ENCODE measurements at places on chromosomes 3 and 15.

DNA sequence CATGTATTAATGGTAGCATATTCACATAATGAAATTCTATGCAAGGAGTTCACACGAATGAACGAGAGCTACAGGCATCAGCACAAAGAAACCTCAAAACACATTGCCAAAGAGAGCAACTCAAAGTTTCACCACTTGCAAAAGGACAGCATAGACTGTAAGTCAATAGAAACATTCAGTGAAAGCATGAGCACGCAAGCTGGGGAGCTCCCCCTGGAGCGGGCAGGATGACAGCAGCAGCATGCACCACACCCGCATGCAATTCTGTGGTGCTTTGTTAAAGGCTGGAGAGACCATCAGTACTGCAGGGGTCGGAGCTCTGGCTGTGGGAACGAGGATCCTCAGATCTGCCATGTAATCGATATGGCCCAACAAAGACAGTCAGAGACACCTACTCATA, 18.7 kb downstream of the OCA2 start:
- DNase-seq, result no peak

GRCh38 chr15:39553947-39554693, 26.8 kb upstream of the THBS1 start:
- no peak for DNase-seq

GRCh38 chr3:193053046-193053435, 135.4 kb upstream of the MB21D2 start:
- DNase-seq, result no peak

DNA sequence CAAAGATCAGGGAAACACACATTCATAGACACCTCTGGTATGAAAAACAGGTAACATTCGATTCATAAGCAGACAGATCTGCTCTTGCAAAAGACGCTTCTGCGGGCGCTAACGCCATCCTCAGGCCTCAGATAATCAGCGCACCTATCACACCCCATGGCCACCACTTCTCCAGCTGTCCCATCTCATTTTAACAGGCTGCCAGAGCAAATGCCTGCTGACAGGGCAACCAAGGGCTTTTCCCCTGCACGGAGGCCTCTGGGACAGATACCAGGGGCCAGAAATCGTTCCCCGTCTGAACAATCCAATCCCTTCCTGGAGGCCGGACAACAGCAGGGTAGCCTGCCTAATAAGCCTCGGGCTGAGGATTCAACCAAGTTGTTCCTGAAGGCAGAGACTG, 15.2 kb downstream of the ABCC5 start:
- no peak for DNase-seq

DNA sequence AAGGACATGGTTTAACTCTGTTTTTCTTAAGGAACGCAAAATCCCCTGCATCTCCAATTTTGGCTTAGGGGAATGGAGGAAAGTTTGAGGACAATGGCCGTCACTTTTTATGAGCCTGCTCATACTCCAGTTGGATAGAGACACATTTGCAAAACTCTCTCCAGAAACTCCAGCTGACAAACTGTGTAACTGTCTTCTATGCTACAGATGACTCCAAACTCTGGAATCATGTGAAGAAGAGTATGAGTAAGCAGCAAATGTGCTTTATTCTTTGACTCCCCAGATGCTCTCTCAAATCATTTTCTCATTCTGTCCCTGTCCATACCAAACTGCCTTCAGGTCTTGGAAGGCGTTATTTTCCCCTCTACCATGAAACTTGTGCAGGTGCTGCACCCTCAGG, 226.5 kb upstream of the GPR149 start:
- DNase-seq, result no peak

DNA sequence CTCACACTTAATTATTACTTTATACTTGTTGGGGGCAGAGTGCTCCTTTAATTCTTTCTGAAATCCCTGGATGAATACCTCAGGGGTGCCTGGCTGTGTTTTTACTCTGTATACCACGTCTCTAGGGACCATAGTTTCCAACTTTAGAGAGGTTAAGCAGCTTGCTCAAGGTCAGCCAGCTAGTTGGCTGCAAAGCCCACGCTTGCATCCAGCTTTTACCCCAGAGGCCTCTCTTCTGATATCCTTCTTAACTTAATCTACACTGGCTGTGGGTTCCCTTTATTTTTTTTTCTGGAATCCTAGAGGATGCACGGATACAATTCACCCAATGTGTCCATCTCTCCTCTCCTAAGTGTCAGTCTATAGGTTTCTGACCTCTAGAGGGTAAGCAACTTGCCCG, 1.4 kb downstream of the PDZRN3 start:
- DNase-seq, result no peak

DNA sequence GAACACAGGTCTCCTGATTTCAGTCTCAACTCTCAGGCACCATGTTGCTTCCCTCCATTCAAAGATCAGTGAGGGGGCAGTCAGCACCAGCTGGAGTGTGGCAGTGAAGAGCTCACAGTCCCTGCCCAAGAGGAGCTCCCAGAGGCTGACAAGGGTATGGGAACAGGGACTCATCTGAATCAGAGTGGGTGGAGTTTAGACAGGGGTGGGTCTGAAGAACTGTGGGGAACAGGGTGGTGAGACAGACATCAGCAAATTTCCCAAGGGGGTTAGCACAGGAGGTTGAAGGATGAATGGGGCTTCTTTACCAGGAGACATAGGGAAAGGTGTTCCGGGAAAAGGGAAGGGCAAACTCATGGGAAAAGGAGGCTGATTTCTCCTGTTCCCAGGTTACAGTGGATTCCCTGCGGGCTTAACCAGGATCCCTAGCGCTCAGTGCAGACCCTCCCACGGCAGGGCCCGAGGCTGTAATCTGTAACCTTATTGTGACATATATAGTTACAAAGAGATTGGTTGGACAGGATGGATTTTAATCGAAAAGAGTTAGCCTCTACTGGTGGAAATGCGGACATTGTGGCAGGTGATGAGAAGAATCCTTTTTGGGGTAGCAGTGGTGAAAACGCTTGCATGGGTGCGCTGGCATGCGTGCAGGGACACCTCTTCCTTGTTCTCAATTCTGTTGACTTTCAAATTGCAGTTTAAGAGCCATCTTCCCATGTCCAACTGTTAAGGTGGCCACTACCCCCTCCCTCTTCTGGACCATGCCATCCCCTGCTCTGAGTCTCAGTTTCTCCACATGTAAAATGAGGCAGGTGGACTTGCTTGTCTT, 160.3 kb downstream of the SMAD6 start:
- no peak for DNase-seq

DNA sequence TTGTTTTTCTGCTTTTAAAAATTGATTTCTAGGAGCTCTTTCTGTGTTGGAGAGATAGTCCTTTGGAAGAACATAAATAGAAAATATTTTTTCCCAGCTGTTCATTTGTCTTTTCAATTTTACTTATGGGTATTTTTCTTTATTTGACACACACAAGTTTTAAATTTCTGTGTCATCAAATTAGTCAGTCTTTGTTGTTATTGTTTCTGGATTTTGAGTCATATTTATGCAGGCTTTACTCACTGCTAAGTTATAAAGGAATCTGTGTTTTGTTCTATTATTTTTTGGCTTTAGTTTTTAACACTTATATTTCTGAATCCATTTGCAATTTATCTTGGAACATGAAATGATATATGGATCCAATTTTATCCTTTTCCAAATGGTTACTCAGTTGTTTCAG, 5.9 kb upstream of the GHSR start:
- DNase-seq, result no peak

DNA sequence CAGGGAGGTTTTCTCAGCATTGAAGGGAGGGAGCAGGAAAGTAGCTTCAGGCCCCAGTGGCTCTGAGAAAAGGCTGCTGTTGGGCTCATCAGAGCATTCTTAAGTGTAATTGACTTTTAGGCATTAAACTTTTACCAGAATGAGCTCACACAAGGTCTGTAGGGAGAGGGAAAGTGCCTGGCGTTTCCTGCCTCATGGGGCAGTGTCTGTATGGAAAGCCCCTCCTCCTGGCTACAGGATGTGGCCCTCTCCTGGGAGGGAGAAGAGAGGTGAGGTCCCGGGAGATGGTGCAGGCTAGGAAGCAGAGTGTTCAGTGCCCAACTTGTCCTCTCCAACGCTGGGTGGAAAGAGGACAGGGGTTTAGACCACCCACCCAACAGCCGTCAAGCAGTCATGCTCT, 21.3 kb upstream of the SCN10A start:
- no peak for DNase-seq

DNA sequence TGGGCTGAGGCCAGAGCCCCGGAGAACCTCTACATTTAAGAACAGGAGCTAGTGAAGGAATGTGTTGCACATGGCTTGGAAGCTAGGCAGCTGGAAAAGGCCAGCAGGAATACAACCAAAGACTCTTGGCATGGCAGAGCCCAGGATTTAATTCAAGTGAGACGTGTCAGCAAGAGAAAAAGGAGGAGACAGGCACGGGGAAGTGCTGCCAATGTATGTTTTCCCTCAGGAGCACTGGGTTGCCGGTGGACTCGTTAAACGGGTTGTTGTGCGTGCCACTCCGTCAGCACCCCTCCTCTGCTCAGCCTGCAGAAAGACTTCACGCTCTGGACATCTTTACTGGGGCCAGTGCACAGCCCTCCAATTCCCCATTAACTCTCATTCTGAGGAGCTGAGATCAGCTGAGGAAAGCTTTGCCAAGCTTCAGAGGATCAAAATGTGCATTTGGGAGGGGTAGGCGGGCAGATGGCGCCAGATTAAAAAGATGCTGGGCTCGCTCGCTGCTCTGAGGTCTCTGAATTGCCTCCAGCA, 103.7 kb downstream of the PDZRN3 start:
- DNase-seq, result no peak

DNA sequence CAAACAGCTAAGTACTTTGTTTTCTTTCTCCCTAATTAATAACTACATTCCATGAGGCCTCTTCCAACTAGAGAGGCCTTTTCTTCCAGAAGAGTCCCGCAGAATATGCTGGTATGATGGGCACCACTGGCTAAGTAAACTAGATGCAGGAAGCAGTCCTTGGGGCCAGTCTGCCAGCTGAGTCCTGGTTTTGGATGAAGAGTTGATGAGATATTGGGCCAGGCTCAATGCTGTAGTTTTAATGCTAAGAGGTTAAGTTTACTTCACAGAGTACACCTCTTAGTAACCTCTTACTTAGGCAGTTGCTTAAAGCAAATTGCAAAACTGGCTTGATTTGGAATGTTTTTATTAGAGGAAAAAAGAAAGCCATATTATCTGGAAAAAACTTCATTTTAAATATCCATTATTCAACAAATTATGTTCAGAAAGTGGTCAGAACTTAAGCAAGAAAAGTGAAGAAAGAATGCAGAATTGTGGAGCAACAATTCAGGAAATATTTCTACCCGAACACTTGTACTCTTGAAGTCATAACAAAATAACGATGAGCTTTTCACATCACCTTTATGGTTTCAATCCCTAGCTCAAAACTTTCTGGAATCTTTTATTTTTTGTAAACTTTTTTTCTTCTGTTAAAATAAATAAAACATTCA, 178.4 kb upstream of the CDIN1 start:
- DNase-seq, result no peak

GRCh38 chr3:148599481-148599880, 98.2 kb upstream of the AGTR1 start:
- DNase-seq, result no peak

DNA sequence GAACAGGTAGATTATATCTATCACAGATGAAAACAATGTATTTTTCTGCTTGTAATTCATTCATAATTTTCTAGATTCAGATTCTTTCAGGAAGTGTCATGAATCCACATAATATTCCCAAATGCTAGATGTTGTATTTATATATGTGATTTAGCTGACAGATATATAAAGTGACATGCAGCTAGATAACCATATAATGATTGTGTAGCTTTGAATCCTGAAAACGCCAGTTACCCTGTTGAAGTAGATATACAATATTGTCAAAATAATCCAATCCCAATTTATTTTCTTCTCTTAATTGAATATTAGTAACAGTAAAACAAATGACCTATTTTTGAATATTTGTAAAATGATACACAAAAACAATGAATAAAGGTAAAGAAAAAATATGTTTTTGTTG, 738.4 kb downstream of the CADM2 start:
- DNase-seq, result no peak

- DNase-seq, result no peak
Observed at GRCh38 chr15:75570126-75570845, 8.8 kb downstream of the PTPN9 start.

DNA sequence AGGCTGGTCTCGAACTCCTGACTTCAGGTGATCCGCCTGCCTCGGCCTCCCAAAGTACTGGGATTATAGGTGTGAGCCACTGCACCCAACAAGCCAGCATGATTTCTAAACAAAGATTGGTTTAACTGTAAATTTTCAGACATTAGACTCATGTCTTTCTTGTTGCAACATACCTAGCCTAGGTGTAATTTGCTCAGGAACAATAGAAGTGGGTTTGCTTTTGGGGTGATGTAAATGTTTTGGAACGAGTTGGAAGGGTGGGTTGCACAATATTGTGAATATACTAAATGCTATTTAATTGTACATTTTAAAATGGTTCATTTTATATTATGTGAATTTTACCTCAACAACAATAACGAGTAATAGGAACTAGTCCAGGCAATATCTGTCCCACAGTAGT, 7.1 kb downstream of the CCR4 start:
- no peak for DNase-seq

- DNase-seq, result peak; percentile 1
Observed at GRCh38 chr3:66938338-66938963, 59.7 kb upstream of the KBTBD8 start.

- no peak for DNase-seq
Observed at GRCh38 chr3:99868311-99868646, 50.6 kb downstream of the CMSS1 start.

GRCh38 chr3:136473716-136474326, 223.7 kb downstream of the PCCB start:
- no peak for DNase-seq

GRCh38 chr3:143600756-143601718, 247.2 kb downstream of the SLC9A9 start:
- DNase-seq, result no peak

DNA sequence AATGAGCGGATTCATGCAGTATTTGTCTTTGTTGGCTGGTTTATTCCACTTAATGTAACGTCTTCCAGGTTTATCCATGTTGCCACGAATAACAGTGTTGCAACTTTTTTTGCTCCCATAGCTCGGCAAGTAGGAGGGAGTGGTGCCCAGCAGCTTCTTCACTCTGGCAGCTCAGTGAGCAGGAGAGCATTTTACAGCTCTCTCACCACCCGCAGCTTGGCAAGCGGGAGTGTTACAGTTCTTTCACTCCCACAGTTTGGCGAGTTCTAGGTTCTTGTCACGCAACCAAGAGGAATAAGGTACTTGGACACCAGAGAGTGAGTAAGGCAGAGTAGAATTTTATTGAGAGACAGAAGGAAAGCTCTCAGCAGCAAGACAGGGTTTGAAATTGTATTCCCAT, 935.2 kb downstream of the TBL1XR1 start:
- no peak for DNase-seq

DNA sequence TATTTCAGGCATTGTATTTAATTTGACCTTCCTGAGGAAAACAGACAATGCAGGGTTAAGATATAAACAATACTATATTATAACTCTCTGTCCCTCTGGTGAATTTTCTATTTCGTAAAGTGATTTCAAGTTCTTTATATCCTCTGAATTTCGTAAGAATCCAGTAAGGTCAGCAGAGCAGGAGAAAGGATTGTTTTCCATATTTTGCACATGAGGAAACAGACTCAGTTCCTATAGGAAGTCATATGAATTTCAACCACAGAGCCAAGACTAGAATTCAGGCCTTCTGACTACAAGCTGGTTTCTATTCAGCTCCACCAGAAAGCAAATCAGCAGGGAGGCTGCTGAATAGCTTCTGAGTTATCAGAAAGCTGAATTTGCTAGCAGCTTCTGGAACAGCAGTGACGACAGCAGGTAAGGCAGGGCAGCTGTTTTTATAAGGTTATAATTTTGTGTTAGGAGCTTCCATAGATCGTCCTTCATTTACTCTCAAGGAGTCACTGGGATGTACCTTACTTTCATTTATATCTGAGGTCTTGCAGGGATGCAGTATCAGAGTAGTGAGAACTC, 11.1 kb upstream of the PLAAT1 start:
- DNase-seq, result no peak

Data from anterior cingulate cortex (tissue), 58 donors.